Stimulated activated CD4-positive, alpha-beta T cell treated with anti-CD3 and anti-CD28 coated beads, Interleukin-2, amount 100 ng/mL, for 24 hours (primary cell): ENCODE measurements at places on chromosomes 11 and 22.

- DNase-seq = no peak
Observed at GRCh38 chr11:83044958-83045712, 26.6 kb downstream of the RAB30 start.

DNA sequence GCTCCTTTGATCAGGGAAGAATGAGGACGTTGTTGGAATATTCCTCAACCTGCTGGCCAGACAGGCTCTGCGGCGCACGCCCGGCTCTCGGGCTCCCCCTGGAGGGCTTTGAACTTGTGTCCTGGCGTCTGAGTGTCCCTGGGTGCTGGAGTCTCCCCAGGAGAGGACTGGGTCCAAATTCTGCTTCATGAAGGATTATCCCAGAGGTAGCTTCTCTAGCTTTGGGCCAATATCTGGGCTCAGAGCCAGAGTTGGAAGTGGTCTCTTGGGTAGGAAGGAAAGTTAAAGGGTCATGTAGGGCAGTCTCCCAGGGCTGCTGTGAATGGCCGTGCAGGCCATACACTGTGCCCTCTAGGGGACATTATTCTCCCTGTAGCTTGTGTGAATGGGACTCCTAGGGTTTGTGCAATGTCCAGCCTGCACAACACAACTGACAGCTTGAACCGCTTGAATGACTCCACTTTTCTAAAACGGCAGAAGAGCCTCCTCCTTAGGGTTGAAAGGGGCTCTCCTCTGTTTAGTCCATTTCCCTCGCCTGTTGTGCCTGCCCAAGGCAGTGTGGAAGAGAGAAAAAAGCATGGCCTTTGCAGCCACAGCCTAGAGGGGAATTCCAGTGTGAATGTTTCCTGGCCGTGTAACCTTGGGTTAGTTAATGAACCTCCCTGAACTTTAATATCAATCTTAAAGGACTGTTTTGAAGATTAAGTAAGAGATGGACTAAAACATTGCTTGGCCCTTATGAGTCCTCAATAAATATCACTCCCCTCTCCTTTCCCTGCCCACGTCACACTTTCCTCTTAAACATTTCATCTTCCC is 111.2 kb upstream of the THY1 start:
- DNase-seq = peak; percentile 68

GRCh38 chr11:67389477-67389876 is 2.3 kb upstream of the RAD9A start:
- peak; percentile 70 for DNase-seq

- no peak for DNase-seq
Observed at GRCh38 chr11:88480223-88480622, 142.7 kb upstream of the CTSC start.

GRCh38 chr22:26389125-26389524 is 39.9 kb upstream of the ASPHD2 start:
- DNase-seq = no peak

DNA sequence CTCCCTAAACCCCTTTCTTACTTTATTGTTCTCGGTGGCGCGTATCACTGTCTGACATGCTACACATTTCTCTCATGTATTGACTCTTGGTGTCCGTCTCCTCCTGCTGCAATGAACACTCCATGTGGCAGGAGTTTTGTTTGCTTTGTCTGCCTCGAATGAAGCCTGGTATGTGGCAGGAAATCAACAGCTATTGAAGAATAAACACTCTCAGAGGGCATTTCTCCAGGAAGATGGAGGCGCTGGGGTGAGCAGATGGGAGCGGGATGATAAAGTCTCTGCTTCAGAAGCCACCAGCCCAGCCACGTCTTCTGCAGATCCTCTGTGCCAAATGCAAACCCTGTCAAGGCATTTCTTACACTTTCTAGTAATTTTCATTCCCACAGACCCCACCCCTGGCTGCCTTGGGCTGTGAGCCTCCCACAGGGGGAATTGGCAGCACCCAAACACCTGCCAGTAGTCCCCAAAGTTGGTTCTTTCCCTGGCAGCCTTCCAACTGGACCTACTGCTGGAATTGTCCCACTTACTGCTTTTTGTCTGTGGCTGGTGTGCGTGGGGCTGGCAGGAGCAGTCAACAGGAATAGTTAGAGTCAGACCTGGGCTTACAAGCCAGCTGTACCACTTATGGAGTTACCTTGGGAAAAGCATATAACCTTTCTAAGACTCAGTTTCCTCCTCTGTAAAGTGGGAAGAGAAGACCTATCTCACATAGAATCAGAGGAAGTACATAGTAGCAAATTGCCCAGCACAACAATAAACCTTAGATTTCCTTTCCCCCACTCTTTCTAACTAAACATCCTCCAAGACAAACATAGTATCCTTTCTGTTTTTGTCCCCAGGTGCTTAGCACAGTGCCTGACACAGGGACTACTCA is 13.3 kb upstream of the IL10RA start:
- no peak for DNase-seq

DNA sequence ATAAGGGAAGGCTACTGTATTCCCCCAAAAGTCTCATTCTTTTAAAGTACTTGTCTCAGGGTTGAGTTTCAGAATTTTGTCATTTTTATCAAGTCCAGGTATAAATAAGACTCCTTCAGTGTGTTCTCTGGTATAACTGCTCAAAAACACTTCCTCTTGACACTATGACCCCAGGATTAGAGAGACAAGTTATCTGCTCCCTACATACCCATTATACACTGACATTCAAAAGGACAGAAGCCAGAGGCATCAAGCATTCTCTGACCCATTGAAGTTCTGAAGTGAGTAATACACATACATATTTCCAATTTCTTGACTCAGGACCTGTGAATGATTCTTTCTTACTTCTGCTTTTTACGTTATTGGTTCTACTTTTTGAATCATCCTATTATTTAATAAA is 447.8 kb upstream of the CNTN5 start:
- no peak for DNase-seq
